Activated naive CD4-positive, alpha-beta T cell treated with anti-CD3 and anti-CD28 coated beads, Interleukin-2, amount 50 U/mL, for 72 hours (primary cell): ENCODE measurements at places on chromosomes 6 and 20. TPM values are rescaled to one million over a fixed set of nuclear protein-coding genes. Genes with fewer than 3 reads are reported as not detected.

The TSBP1 gene
- not detected for total RNA-seq

The SEMG1 gene
- total RNA-seq = not detected

The BPI gene
- total RNA-seq = not detected

The OPRM1 gene
- total RNA-seq = not detected

The LAMP5 gene
- not detected for total RNA-seq

The SAMD3 gene
- 5.6 TPM for total RNA-seq

The GMDS gene
- 37.6 TPM for total RNA-seq
